ENCODE measurements at places on chromosomes 16 and 17.

DNA sequence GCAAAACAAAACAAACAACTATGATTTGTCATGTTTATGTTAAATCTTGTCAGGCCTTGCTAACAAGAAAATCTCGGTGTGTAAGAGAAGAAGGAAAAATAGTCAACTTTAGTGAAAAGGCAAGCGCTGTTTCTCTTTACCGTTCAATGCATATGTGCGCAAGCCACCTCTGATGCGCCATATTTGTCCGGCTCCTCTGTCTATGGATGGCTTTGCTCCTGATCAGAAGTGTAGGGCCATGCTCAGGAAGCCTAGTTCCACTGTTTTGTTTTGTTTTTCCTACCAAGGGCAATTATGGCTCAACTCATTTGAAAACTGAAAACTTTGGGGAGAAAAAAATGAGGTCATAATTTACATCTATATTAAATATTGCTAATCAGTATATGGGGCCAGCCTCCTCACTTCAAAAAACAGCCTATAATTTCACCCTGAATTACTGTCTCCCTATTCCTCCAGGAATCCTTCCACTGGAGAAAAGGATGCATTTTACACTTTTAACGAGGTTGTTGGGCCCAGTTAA is 4.5 kb downstream of the MAF start:
- no peak for DNase-seq

- DNase-seq, result no peak
Measured at GRCh38 chr16:73601911-73602310, 554.0 kb upstream of the ZFHX3 start.

DNA sequence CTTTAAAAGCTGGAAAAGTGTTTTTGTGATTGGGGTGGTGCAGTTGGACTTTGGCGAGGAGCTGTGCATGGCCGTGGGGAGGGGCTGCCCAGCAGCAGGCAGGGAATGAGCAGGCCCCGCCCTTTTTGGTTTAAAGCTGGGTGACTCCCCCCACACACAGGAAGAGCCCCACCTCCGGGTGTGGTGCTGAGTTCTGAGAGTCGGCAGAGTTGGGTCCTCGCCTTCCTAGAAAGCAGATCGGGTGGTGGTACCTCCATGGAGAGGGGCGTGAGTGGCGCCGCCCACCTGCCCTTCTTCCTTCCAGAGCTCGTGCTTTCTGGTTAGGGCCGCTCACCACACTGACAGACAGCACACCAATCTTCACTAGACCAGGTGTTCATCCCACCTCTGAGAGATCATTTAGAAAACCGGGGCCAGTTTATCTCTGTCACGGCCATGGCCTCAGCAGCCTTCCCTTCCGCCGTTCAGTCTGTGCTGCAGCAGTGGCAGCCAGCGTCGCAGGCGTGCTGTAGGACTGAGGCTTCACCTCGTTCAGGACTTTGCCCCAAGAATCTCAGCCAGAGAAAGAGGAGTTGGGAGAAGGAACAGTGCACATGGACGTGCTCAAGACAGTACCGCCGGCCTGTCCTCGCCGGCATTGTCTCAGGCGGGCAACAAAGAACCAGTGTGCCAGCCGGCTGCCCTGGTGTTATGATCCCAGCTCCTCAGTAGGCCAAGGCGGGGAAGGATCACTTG is 144.0 kb upstream of the CHMP6 start:
- DNase-seq, result no peak

DNA sequence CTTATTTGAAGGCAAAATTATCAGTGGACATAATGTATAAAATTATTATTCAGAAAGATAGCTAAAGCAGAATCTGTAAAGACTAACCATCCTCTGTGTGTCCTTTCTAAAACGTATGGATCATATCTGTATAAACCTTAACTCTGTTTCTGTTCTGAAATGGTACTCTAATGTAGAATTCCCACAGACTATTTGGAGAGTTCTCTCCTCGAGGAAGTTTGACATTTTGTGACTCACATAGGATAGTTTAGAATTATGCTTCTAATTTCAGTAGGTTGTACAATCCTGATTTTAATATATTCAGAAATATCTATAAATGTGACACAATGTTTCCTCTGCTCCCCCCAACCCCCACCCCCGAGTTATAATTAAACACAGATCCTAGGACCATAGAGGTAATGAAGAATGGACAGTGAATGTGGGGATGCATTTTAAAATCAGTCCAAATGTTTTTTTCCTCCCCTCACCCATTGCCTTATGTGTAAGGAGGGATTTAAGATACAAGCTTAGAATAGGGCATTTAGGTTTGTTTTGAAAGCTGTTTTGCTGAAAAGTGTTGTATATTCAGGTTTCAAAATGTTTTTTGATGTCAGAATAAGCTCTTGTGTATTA is 66.8 kb downstream of the BCAS3 start:
- no peak for DNase-seq

DNA sequence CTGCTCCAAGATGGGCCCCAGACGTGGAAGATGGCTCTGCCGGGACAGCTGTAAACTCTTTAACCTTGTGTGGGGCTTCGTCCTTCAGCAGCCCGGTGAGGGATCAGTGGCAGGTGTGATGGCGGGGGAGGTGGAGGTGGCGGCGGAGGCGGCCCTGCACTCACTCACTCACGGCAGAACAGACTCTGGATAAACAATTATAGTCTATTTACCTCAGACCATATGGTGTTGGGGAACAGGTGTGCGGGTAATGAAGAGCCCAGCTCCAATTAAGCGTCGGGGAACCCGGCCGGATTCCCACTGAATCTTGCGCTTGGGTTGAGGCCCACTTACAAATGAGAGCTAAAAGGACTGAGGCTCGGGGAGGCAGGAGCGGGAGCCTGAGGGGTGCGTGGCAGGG is 104.3 kb upstream of the SDK2 start:
- DNase-seq, result no peak

DNA sequence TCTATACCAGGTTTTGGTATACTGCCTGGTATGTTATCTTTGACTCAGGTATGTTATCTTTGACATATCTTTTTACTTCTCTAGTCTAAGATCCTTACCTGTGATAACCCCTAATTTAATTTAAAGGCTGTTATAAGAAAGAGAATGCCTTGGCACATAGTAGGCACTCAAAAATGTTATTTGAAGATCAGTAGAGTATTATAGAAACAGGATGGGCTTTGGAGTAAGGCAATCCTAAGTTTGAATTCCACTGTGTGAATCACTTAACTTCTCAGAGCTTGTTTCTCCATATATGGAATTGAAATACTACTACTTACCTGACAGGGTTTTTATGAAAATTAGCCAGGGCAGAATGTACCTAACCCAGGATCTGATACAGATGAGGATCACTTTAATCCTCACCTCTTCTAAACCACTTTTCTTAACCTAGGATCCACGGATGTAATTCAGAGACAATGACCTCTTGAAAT is 1.2 kb downstream of the BRIP1 start:
- no peak for DNase-seq

DNA sequence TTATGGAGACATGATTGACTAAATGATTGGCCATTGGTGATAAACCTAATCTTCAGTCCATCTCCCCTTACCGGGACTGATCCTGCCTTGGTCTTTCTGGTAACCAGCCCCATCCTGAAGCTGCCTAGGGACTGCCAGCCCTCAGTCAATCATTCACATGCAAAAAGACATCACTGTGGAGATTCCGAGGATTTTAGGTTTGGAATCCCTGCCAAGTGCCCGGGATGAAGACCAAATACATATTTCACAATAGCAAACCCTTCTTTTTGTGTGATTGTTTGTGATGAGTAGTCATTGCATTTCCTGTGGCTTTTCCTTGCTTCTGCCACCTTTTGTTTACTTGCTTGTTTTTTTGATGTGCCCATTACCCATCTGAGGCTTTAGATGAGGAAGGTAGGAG is 44.0 kb downstream of the EPN2 start:
- no peak for DNase-seq

- DNase-seq, result no peak
Measured at GRCh38 chr16:66278604-66279262, 87.8 kb upstream of the CDH5 start.

GRCh38 chr16:46873201-46873600 is 11.0 kb upstream of the GPT2 start:
- no peak for DNase-seq

DNA sequence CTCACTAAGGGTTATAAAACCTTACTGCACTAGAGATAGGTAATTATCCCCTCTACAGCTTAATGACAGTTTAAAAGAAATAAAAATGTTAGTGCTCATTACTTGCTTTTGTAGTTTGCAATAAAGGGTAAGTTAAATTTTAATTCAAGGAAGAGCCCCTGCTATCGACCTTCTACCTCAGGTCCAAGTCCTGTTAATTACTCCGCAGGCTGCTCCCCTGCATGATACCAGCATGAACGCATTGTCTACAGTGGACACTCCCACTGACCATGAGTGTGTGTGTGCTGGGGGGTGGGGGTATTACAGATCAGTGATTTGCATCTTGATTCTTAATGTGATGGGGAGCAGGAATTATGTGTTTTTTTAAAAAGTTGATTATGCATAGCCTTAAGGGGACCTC is 103.1 kb downstream of the AATF start:
- no peak for DNase-seq

DNA sequence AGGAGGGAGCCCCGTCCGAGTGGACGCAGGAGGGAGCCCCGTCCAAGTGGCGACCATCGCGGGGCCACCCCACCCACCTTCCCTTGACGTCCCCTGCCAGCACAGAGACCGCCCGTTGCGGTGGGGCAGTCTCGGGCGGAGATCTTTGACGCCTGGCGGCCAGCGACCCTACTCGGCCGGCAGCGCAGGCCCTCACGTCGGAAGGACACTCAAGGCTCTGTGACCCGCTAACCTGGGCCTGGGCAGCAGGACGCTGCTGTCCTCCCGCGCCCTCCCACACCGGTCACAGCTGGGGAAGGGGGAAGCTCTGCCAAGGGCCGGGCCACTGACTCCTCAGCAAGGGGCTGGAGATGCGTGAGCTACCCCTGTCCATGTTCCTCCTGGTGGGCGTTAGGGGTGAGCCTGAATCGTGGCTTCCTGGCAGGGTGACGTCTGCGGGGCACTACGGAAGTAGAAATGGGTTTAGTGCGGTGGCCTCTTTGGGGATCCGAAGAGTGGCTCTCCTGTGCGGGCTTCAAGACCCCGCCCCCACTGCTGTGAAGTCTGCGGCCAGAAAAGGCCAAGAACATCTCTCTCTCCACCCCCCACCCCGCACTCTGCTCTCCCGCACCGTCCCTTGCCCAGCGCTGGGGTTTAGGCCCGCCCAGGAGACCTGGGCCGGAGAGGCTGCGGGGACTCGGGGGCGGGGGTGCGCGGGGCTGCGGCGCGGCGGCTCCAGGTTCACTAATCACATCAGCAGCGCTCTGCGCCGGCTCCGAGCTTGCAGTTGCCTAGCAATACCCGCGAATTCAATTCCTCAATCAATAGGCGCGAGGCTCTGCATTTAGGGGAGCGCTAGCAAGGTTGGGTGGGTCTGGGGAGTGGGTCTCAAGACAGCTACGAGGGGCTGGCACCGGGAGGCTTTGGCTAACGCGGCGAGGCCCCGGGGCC is 5.8 kb downstream of the CBX8 start:
- peak; percentile 55 for DNase-seq

- DNase-seq, result no peak
Measured at GRCh38 chr17:79529661-79530081, 81.2 kb downstream of the RBFOX3 start.

- DNase-seq, result no peak
Measured at GRCh38 chr16:59330019-59330670, 596.0 kb upstream of the GOT2 start.

GRCh38 chr16:65531475-65531874 is 409.6 kb upstream of the CDH11 start:
- no peak for DNase-seq

GRCh38 chr17:64354824-64355535 is 35.7 kb downstream of the PECAM1 start:
- no peak for DNase-seq

DNA sequence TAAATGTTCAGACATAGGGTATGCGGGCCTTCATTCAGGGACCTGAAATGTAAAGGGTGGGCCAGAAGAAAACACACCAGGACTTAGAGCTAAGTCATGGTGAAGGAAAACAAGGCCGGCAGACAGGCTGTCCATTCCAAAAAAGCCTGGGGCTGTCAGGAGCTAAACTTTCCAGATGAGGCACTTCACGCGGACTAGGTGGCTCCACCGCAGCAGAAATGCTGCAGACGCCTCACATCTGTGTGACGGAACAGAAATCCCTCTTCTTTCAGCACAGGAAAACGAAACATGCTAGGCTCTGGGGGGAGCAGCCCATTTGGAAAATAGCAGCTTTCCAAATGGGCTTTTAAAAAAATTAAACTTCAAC is 88.7 kb downstream of the HS3ST3A1 start:
- DNase-seq, result no peak

DNA sequence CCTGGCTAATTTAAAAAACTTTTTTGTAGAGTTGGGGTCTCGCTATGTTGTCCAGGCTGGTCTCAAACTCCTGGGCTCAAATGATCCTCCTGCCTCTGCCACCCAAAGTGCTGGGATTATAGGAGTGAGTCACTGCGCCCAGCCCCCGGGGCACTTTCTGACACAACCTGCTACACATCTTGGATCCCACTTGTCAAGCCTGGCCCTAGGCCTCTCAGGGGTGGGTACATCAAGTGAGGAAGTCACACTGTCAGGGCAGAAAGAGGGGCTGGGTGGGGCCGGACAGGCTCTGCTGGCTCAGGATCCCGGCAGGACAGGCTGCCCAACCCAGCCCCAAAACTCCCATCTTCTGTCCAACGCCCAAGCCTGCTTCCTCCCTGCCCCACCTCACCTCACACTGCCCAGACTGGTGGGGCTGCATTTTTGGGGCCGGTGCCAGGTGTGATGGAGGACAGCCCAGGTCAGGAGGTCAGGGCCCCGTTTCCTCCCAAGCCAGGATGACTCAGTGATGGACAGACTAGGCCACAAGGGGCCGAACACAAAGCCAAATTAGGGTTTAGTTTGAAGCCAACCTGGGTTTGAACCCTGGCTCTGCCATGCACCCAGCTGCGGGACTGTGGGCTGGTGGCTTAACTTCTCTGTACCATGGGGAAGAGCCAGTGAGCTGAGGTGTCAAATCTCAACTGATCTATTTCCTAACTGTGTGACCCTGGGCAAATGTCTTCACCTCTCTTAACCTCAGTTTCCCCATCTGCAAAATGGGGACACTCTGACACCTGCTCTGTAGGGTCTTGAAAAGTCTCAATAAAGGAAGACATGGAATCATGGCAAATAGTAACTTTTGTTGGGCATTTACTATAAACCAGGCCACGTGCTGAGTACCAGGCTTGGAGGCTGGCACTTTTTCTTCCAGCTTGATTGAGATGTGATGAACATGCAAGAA is 8.9 kb upstream of the PPL start:
- no peak for DNase-seq
